ENCODE measurements at places on chromosomes 7 and 10.

DNA sequence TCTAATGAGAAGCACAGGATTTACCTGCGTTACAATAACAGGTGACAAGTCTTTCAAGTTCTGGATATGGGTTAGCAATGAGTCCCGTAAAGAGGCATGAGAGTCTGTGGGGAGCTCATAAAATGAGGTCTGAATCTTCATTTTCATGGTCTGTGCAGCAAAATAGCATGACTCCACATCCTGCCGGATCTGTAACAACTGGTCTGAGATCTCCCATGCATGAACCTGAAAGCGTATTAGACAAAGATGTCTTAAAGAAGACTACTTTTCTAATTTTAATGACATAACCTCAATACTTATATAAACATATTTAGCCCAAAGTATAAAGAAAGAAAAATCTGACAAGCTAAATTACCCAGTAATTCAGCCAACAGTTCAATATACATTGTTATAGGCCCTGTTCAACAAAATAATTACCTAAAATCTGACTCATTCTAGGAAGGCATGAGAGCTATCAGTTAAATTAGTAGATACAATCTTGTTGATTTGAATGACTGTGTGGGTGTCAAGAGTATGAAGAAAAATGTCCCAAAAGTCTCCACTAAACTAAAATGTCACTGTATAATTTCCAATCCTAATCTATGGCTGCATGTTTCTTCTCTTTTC lies 36.9 kb downstream of the TNPO3 start:
- DNase-seq, result no peak

DNA sequence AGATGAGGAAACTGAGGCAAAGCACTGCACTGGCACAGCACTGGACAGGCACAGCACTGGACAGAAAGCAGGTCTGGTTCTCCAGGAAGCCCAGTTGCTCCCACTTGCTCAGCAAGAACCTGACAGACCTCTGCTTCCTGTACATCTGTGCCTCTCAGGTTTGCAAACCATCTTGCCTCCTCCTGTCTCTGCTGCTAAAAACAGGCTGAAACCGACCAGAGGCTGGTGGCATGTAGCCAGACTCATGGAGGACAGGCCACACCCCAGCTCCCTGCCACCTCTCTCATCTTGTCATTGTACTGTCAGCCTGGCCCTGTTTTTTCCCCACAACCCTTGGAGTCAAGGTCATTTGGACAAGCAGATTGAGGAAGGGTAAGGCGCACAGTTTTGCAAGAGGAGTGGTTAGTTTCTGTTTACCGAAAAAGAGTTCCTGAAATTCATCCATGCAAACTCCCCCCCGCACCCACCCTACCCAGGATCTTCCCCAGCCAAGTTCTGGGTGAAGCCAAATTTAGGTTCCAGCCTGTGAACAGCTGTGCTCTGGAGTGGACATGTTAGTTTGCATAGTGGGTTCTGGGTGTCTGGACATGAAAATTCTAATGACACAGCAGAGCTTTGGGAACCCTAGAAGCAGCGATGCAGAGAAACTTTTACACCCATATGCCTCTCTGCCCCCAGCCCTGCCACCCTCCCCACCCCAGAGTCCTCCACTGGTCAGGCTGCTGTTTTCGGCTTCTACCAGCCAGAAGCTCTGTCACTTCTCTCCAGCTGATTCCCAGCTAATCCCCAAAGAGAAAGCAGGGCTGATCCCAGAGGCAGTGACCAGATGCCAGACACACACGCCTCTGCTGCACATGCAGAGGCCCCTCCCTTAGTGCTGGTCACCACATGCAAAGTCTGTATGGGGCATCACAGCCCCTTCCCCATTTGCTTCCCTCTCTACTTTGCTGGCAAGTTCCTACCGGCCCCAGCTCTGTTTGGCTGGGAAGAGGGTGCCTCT lies 8.5 kb upstream of the C10orf105 start:
- DNase-seq, result peak; percentile 78

DNA sequence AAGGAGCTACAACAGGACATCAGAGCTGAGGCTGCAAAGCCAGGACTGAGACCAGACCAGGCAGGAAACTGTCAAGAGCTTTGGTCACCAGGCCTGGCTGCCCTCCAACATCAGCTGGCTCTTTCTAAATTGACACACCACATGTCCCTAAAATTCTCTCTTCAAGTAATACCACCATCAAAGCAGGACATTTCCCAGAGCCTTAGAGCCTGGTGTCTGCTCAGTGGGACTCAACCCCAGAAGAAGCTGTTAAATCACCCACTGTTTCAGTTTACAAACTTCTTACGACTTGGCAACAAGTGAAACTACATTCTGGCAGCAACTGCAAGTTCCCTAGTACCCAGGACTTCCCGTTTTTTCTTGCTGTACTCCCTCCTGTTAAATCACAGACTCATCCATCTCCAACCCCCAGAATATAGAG lies 3.8 kb upstream of the IL6 start:
- no peak for DNase-seq

GRCh38 chr10:123462756-123463155 lies 203.4 kb upstream of the GPR26 start:
- no peak for DNase-seq

- DNase-seq, result no peak
Observed at GRCh38 chr10:111104811-111105210, 28.0 kb downstream of the ADRA2A start.

DNA sequence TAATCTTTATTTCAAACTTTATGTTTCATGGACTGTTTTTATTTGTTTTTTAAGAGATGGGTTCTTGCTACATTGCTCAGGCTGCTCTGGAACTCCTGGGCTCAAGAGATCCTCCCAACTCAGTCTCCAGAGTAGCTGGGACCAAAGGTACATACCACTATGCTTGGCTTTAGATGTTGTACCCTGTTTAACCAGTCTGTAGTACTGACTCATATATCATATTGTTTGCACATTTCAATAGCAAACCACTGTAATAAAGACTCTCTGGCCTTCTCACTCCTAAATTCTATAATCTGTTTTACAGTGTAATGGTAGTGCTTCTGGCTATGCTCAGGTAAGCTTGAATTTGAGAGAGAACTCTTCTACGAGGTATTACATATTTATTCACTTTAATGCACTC lies 413.6 kb upstream of the PCDH15 start:
- no peak for DNase-seq

GRCh38 chr10:71059054-71059818 lies 153.1 kb upstream of the UNC5B start:
- DNase-seq, result no peak

- no peak for DNase-seq
Observed at GRCh38 chr7:133672866-133673265, 420.0 kb downstream of the EXOC4 start.

- DNase-seq, result peak; percentile 34
Observed at GRCh38 chr10:24465891-24466818, 257.2 kb downstream of the KIAA1217 start.

GRCh38 chr10:35643151-35644049 lies 1.3 kb upstream of the FZD8 start:
- DNase-seq, result peak; percentile 21

DNA sequence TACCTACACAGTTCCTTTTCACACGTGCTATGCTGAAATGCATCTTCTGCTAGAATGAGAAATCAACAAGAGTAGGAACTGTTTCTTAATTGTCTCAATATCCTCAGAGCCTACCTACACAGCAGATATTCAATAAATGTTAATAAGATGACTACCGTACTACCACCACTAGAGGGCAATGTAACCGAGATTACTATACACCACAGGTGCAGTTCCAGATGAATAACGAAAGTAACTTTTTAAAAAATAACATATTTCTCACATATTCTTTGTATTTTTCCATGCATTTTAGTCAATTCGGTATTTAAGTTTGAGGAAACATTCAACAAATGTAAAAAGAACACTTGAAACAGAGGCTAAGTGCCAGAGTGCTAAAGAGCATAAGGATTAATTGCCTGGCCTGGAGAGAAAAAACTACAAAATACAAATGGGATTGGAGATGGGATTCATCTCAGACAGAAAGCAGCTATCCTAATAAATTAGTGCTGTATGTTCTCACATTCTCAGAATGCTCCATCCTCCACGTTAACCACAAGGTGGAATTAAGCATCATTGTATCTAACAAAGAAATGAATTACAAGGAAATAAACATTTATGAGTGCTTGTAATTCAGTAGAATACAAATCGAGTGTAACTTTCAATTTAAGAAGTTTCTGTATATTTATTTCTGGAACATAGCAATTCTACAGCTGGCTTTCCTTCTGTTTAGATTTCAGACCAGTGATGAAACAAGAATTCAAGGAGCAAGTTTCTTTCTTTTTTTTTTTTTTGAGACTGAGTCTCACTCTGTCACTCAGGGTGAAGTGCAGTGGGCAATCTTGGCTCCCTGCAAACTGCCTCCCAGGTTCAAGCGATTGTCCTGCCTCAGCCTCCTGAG lies 20.3 kb upstream of the HECTD2 start:
- DNase-seq, result no peak

GRCh38 chr7:157652161-157652953 lies 315.6 kb downstream of the DNAJB6 start:
- DNase-seq, result no peak

- no peak for DNase-seq
Observed at GRCh38 chr10:21969326-21970287, 33.9 kb downstream of the DNAJC1 start.

- no peak for DNase-seq
Observed at GRCh38 chr7:56092789-56093531, at the start of gene PHKG1. PHKG1 (minus strand) TSS chr7:56092952; CDS start chr7:56088941, 4,011 bp downstream.

- DNase-seq, result no peak
Observed at GRCh38 chr10:102613286-102613685, 31.0 kb upstream of the TRIM8 start.

- DNase-seq, result no peak
Observed at GRCh38 chr10:71920540-71921323, 43.5 kb upstream of the CHST3 start.

- no peak for DNase-seq
Observed at GRCh38 chr10:116888380-116889055, 39.2 kb downstream of the ENO4 start.

- DNase-seq, result no peak
Observed at GRCh38 chr7:1259621-1260243, 27.1 kb downstream of the UNCX start.

DNA sequence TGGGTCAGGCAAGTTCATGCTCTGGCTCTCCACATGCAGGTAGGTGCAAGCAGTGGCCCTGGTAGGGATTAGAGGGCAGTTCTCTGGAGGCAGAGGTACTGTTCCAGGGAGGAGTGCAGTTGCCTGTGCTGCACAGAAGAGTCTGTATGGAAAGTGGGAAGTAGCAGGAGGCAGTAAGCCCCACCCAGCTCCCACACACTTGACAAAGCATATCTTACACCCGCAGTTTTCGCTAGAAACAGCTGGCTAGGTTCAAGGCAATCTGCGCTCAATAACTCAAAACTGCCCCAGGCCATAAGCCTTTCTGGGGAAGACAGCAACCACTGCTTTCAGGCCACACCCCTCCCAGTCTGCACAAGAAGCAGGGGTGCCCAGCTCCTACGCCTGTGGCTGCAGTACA lies 33.1 kb upstream of the ARMC3 start:
- no peak for DNase-seq

- no peak for DNase-seq
Observed at GRCh38 chr7:146096994-146097393, 19.6 kb upstream of the CNTNAP2 start.

GRCh38 chr10:44198780-44199097 lies 186.2 kb downstream of the CXCL12 start:
- no peak for DNase-seq

- no peak for DNase-seq
Observed at GRCh38 chr7:157177983-157178381, 39.3 kb downstream of the UBE3C start.

DNA sequence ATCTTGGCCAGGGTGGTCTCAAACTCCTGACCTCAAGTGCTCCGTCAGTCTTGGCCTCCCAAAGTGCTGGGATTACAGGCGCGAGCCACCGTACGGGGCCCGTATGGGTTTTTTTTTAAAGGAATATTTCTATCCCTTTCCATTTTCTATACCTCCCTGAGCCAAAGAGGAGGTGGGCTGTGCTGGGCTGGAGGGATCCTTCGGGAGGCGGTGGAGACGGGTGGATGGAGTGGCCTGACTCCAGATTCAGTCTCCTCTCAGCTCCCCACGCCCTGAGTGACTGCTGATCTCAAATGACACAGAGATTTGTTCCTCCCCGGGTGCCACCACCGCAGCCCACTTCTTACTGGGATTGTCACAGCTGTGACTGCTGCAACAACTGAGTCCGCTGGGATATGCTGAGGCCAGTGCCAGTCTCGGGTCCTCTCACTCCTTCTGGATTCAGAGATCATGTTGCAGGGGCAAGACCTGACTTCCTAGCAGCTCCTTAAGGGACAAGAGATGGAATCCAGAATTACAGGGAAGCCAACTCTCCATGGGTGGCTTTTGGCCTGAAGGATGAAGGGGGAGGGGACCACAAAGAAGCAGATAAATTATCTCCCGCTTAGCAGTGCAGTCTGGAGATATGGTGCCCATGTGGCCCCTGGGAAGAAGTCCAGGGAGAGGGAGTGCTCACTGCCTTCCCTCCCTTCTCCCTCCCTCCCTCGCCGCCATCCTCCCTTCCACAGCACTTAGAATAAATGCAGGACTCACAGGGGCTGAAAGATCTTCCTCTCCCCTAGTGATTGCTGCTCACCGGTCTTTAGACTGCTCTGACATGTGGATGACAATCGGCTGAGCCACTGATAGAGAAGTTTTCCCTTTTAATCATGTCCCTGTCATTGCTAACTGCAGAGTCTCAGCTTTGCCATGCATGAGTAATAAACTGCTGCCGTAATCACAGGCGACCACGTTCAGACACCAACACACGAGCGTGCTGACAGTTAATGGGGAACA lies 14.3 kb downstream of the GALNT17 start:
- no peak for DNase-seq

- no peak for DNase-seq
Observed at GRCh38 chr10:20897146-20897825, at the start of gene NEBL. NEBL (minus strand) TSS chr10:20897311; CDS start chr10:20897205, 106 bp downstream.
